Stimulated activated effector memory CD8-positive, alpha-beta T cell treated with anti-CD3 and anti-CD28 coated beads, Interleukin-12 subunit alpha, Interleukin-12 subunit beta, amount 100 ng/mL, for 72 hours (primary cell): ENCODE measurements at places on chromosomes 1 and 21.

- no peak for DNase-seq
These were observed 45.2 kb upstream of the RXRG start for GRCh38 chr1:165490175-165490574.

DNA sequence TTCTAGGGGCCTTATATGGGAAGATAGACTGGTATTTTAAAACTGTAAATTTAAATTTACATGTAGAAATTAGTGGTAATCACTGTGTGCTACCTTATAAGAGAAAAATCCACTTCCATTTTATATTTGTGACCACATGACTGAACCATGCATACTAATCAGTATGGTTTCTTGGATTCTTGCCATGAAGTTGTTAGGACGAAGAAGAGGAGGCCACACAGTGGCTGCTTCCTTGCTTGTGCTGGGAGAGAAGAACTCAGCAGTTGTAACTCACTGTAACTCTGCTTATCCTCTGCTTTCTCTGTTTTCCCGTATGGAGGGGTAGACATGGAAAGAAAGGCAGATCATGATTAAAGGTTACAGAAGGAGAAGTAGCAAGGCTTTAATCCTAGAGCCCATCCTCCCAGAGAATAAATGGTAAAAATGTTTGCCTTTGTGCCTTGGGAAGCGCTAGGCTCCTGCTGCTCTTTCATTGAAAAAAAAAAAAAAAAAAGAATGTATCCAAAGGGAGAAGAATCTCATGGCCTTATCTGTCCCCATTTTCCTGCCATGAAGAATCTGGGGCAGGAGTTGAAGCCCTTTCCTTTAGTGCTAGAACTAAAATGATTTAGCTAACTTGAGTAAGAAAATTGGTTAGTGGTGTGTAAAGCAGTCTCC is 32.4 kb downstream of the KCTD3 start:
- no peak for DNase-seq

GRCh38 chr21:37231249-37231645 is 35.9 kb downstream of the VPS26C start:
- DNase-seq: no peak

DNA sequence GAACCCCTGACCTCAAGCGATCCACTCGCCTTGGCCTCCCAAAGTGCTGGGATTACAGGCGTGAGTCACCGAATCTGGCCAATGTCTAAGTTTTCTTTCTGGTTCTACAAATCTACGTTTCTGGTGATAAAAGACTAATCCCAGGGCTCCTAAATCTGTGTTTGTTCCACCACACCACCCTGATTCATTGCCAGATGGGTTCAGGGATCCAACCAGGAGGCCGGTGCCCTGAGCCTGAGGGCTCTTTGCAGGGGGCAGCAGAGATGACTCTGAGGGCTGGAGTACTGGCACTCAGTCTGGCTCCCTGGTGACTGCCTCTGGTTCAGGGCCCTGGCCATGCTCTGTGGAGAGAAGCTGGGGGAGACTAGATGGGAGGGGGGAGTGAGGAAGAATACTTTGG is 10.5 kb upstream of the OPRD1 start:
- DNase-seq: no peak

- no peak for DNase-seq
These were observed 20.6 kb downstream of the PADI2 start for GRCh38 chr1:17098446-17099317.

DNA sequence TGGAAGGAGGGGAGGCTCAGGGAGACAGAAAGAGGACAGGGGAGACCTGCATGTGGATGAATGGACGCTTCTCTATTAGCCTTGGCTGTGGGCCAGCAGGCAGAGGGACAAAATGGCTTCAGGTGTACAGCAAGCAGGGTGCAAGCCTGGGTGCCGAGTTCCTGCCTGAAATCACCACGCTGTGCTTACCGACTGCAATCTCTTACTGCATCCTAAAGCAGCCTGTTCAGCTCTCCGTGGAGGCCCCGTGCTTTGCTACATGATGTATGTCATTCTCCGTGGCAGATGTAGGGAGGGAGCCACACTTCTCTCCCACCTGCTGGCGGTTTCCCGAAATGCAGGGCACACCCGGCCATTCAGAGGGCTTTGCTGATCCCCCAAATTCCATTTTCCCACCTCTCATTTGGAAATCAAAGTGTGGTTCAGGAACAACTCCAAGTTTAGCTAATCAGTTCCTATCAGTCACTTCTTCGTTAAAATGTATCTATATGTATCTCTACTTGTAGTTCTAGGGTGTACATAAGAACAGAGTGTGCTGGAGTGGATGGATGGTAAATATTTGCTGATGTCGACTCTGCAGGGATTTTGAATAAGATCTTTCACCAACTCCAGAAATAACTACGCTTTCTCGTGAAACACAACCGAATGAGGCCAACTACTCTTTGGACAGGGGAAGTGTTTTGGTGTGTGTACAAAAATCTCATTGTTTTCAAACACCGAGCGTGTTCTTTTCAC is 122.3 kb upstream of the BACE2 start:
- DNase-seq: no peak

DNA sequence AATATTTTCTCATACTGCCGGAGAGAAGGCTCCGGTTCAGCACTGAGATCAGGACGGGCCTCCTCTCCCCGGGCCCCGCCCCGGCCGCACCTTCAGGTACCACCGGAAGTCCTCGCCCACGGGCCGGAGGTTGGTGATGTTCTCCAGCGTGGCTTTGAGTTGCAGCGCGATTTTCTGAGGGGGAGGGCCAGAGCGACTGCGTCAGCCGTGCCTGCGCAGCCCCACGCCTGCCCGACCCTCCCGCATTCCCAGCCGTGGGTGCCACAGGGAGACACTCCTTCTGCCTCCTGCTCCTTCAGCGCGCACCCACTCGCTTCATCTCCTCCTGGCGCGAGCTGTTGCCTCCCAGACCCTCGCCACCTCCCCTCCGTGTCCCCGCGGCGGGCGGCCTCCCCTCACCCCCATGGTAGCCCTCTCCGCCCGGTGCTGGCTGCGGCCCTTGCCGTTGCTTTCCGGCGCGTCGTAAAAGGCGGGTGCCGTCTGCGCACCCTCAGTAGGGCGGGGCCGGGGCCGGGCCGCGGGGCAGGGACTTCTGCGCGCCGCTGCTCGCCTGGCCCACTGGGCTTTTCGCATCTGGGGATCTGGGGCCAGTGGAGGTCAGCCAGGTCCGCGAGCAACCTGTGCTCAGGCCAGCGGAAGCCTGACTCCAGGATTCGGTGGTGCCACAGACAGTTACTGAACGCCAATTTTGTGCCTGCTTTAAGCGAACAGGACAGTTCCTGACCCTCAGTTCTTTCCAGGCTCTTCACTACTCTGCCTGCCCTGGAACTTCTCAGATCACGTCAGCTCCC is at the start of gene CZIB:
Gene CZIB (minus strand): TSS at position 464 of the 791 bp plus-strand sequence. CDS start 59 bp downstream, at position 405.
- peak; percentile 99 for DNase-seq

GRCh38 chr1:911875-912739 is 11.6 kb upstream of the SAMD11 start:
- DNase-seq: no peak

- no peak for DNase-seq
These were observed 276.4 kb upstream of the PRMT6 start for GRCh38 chr1:106780066-106780465.

DNA sequence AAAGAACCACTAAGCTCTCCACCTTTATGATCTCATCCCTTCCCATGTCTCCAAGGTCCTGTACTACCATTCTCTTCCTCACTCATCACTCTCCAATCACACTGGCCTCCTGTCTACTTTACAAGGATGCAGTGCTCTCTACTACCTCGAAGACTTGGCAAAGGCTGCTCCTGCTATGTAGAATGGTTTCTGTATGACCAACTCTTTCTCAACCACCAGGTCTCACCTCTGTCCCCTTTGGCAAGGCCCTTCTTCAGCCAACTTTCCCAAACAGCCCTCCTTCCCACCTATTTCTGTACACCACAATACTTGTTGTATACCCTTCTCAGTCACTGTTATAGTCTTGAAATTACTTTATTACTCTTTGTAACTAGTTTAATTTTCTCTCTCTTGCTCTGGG is 41.2 kb downstream of the FYB2 start:
- no peak for DNase-seq

GRCh38 chr1:103461161-103462105 is 64.1 kb upstream of the RNPC3 start:
- DNase-seq: no peak

- no peak for DNase-seq
These were observed 642 bp upstream of the NT5C1A start for GRCh38 chr1:39672551-39672947.

DNA sequence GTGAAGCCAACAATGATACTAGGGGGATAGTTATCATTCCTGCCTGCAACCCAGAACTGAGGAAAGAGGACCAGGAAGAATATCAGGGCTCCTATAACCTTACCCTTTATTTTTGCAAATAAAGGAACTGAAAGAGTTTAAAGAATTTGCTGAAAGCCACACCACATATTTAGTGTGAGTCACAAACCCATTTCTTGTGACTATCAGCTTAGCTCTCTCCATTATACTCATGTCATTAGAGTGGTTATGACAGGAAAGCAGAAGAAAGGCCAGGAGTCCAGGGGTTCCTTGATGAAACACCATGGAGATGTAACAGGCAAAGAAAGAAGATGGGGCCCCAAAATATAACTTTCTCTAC is 141.1 kb upstream of the SAMSN1 start:
- DNase-seq: no peak

DNA sequence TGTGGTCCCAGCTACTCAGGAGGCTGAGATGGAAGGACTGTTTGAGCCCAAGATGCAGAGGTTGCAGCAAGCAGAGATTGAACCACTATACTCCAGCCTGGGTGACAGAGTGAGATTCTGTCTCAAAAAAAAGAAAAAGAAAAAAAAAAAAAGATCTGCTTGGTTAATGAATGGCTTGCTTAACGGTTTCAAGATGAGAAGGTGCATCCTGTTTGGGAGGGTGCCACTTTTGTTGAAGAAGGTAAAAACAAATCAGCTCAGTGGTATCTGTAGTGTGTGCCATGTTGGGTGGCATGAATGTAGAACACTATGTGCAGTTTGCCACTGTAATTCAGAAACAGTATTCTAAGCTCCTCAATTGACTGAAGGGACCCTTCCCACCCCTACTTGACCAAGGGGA is 94.9 kb upstream of the ETV3 start:
- DNase-seq: no peak

DNA sequence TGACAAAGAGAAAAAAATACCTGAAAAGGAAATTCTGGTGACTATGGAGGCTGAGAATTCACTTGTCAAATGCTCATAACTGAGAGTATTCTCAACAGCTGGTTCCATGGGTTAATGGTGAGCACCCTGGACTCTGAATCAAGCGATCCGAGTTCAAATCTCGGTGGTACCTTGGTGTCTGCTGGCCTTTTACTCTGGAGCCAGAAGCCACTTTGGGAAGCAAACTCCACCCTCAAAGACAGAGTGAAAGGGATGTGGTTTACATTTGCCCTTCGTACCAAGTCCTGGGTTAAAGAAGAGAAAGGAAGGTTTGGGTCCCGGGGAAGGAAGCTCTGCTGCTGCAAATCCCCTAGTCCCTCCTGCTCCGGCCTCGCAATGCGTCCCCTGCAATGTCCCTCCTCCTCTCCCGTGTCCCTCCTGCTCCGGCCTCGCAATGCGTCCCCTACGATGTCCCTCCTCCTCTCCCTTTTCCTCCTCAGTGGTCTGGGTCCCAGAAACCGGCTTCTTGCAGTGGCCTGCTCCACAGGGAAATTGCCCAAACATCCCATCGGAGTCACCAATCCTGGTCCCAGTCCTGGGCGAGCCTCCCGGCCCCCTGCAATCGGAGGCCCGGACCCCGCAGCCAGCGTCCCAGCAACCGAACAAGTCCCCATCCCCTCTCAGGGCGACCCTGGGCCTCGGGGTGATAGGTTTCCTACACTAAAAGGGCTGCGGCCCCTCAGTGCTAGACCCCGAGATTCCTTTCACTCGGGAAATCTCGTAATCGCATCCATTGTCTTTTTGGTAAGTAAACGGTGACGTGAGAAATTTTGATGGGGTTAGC is 129.4 kb downstream of the PPIAL4G start:
- no peak for DNase-seq

GRCh38 chr1:179824265-179824664 is 53.3 kb downstream of the TOR1AIP2 start:
- DNase-seq: no peak

- no peak for DNase-seq
These were observed 21.6 kb downstream of the RIT1 start for GRCh38 chr1:155889566-155889965.

DNA sequence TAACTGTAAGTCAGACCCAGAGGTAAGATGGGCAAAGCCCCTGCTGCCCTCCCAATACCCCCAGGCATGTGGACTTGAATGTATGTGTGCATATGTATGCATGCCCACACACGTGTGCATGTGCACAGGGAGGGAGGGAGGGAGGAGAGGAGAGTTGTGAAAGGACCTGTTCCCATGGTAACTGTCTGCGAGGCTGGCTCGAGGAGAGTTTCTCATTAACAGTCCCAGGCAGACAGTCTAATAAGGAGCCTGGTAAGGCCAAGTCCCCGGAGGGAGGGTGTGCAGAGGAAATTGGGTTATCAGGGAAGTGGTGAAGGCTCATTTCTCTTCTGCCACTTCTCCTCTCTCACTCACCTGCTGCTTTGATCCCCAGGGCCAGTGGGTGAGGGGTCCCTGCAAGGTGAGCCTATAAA is 74.9 kb downstream of the NFASC start:
- no peak for DNase-seq

DNA sequence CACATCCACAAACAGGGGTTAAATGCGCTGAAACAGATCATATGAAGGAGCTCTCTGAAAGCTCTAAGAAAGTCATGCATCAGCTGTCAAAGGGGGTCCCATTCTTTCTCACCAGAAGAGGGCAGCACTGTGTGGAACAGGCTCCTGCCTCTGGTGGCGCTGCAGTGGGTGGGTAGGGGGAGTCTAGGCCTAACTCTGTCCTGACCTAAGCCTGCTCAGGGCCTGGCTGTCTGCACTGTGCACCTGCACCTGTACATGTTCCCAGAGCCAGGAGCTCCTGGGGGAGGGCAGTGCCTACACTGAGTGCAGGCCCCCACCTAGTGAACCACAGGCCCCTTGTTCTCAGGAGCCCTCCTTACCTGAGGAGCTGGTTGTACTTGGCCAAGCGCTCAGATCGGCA is 16.0 kb downstream of the ENO1 start:
- peak; percentile 73 for DNase-seq

- no peak for DNase-seq
These were observed 17.8 kb downstream of the ZNF670 start for GRCh38 chr1:247060771-247061170.

- no peak for DNase-seq
These were observed 51.6 kb downstream of the NEGR1 start for GRCh38 chr1:72230746-72231145.

DNA sequence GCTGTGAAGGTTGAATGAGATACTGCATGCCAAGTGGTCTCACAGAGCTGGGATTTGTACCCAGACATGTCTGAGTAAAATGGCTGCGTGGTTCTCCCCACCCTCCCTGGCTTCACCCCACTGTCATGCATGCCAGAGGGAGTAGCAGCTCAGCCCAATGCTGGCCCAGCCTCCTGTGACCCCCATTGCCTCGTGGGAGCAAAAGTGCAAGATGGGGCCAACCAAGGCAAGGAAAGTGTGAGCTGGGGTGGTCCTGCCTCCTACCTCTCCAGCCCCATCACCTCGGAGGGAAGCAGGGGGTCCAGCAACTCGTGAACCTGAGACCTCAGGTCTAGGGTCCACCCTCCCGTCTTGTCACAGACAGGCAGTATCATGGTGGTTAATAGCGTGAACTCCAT is 209.8 kb upstream of the GRIK3 start:
- no peak for DNase-seq
